Dermis microvascular lymphatic vessel endothelial cell (primary cell): ENCODE measurements at places on chromosomes 6 and 20.
A peak's percentile ranks its signal among the peaks of the same experiment; 100 is the strongest.

- DNase-seq: peak; percentile 61
Measured at GRCh38 chr6:26158581-26159356, 71.5 kb downstream of the HFE start.

GRCh38 chr6:138555421-138555988 lies 56.2 kb upstream of the NHSL1 start:
- DNase-seq: peak; percentile 65

DNA sequence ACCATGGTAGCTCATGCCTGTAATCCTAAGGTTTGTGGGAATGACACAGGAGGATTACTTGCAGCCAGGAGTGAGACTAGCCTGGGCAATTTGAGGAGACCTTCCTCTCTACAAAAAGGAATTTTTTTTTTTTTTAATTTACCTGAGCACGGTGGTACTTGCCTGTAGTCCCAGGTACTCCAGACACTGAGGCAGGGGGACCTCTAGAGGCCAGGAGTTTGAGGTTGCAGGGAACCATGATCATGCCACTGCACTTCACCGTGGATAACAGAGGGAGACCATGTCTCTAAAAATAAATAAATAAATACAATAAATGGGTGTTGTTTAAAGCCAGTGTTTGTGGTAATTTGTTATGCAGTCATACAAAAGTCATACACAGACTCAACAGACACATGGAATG lies 2.4 kb upstream of the HLA-F start:
- no peak for DNase-seq

DNA sequence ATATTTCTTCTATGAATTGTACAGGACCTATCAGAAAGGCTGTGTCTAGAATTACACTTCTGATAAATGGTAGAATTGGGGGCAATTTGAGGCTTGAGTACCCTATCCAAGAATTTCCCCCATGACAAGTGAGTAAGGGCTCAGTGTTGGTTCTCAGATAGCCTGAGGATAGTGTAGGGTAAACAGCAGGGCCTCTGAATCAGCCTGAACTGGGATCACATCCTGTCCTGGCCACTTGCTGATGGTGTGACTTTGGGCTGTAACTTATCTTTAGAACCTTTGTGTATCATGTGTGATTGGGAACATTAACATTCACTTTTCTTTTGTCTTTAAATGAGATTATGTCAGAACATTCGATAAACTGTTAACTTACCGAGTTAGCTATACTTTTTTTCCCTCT lies 151.0 kb downstream of the CLIC5 start:
- no peak for DNase-seq

DNA sequence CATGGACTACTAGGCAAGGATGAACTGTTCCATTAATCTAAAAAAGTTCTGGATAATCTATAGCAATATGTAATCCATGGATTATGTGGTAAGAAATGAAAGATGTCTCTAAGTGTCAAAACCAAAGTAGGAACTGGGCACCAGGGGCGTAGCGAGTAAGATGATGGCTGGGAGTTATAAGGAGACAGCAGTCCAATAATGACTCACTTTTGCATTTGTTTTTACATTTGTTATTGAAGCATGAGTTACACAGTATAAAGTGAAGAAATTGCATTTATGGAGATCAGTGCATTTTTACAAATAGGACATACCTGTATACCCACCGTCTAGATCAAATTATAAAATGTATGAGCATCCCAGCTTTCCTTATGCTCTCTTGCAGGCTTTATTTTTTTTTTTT lies 878.5 kb upstream of the MAP3K7 start:
- DNase-seq: no peak

DNA sequence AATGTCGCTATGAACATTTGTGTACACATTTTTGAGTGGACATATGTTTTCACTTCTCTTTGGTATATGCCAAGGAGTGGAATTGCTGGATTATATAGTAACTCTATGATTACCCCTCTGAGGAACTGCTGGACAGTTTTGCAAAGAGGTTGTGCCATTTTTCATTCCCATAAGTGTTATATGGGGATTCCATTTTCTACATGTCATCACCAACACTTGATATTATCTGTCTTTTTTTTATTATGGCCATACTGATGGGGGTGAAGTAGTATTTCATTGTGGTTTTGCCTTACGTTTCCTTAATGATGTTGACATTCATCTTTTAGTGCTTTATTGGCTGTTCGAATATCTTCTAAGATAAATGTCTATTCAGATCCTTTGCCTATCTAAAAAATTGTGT lies 171.8 kb upstream of the LAMA2 start:
- no peak for DNase-seq

DNA sequence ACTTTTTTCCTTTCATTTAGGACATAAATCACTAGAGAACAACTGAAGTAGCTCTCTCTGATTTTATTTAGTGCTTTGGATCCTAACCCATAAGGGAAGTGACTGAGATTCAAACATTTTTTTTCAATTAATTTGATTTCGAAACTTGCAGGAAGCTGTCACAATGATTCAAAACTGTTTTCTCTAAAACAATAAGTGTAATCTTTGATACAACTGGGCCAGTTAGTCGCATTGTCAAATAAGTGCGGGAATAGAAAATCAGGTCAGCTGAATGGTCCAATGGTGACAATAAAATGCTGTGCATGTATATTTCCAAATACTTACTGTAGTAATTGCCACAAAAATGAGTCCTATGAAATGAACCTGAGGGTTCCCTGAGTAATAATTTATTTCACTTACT lies 930.8 kb downstream of the TFAP2A start:
- DNase-seq: no peak

GRCh38 chr20:41078329-41078728 lies 49.7 kb downstream of the TOP1 start:
- DNase-seq: peak; percentile 71

- no peak for DNase-seq
Measured at GRCh38 chr6:3108746-3109414, 9.6 kb upstream of the BPHL start.
